Neural crest cell (in vitro differentiated cells): ENCODE measurements at places on chromosomes 6 and 20. TPM values are rescaled to one million over a fixed set of nuclear protein-coding genes. Genes with fewer than 3 reads are reported as not detected.

ADGRG6 gene
- total RNA-seq, result 78.9 and 83.2 TPM in 2 replicates

GRCh38 chr20:51554538-51555165, 12.1 kb upstream of the NFATC2 start:
- H3K36me3 ChIP-seq, result no peaks in the 10 kb centered on the region
- H3K27me3 ChIP-seq, result peaks cover 12% of the 10 kb centered on the region
- H3K4me3 ChIP-seq, result no peak overlapping the region
- H3K27ac ChIP-seq, result no peak overlapping the region
- no peak for DNase-seq

- peaks cover 16% of the 10 kb centered on the region for H3K4me1 ChIP-seq
- peak; percentile 39 for DNase-seq
- no peak overlapping the region for H3K4me3 ChIP-seq
- H3K27me3 ChIP-seq, result no peaks in the 10 kb centered on the region
Observed at GRCh38 chr6:90219209-90219985, 77.2 kb downstream of the BACH2 start.

- DNase-seq, result no peak
- H3K27ac ChIP-seq, result no peak overlapping the region
- H3K4me3 ChIP-seq, result no peak overlapping the region
- H3K36me3 ChIP-seq, result no peaks in the 10 kb centered on the region
- H3K4me1 ChIP-seq, result no peaks in the 10 kb centered on the region
- H3K27me3 ChIP-seq, result peaks cover 11% of the 10 kb centered on the region
Observed at GRCh38 chr20:57884956-57885355, 175.1 kb upstream of the PMEPA1 start.

DNA sequence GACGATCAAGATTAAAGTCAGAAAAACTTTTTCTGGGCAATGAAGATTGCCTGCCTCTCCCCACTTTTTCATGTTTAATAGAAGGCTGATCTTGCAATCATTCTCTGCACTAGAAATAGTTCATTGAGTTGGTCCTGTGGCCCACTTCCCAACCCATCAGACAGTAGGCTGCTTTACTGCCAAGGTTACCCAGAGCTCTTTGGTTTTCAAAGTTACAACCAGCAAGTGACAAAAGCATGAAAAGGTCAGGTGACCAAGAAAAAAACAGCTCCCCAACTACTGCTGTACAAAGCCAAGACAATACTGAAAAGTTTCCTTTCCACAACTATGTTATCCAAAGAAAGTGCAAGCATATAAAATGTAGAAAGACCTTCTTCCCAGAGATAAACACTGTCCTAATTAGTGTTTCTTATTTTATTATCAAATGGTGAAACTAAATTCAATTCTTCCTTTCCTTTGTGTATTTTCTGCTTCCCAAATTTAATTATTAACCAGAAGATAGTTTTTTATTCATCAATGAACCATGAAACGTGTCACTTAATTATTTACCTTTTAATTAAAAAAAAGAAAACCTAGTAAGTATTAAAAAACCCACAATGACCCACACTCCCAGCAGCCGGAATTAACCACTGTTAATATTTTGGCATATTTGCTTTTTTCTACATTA, 16.6 kb downstream of the DNAAF9 start:
- DNase-seq, result no peak
- H3K4me1 ChIP-seq, result peaks cover 11% of the 10 kb centered on the region
- peaks cover 8% of the 10 kb centered on the region for H3K36me3 ChIP-seq
- no peaks in the 10 kb centered on the region for H3K27me3 ChIP-seq
- H3K27ac ChIP-seq, result no peak overlapping the region
